ENCODE measurements at places on chromosomes 5 and 9.
A peak's percentile ranks its signal among the peaks of the same experiment; 100 is the strongest.

GRCh38 chr5:64786372-64786771 is 17.6 kb downstream of the CWC27 start:
- no peak for DNase-seq

- DNase-seq, result no peak
Measured at GRCh38 chr9:109181284-109181683, 14.2 kb upstream of the FRRS1L start.

GRCh38 chr5:169531631-169532030 is 51.9 kb upstream of the SPDL1 start:
- DNase-seq, result peak; percentile 68

- no peak for DNase-seq
Measured at GRCh38 chr5:132949136-132949535, 14.3 kb downstream of the AFF4 start.

DNA sequence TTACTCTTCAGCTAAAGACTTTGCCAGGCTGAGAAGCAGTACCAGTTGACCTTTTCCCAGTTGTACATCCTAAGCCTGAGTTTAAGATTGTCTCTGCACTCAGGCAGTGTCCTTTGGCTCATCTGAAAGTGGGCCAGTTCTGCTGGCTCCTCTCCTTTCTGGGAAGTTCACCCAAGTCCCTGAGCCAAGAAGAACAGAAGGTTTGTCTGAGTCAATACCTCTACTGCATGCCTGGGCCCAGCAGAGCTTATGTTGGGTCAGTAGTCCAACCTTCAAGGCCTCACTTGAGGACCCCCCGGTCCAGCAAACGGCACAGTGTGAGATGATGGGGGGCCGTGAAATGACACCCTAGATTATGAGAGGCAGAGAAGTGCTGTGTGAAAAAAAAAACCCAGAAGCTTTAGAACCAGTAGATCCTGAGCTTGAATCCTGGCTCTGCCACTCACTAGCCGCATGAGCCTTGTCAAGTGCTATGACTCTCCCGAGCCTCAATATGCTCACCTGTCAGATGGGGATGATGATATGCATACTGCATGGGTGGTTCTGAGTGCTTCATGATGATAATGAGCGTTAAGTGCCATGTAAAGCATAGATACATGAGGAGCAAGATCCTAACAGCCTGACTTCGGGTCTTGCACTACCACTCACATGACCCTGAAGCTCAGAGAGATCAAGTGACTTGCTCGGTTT is 156.0 kb downstream of the MACROH2A1 start:
- DNase-seq, result peak; percentile 64

GRCh38 chr5:1502737-1503120 is 21.0 kb downstream of the LPCAT1 start:
- DNase-seq, result no peak

- peak; percentile 54 for DNase-seq
Measured at GRCh38 chr5:56814963-56815657, at the start of gene MAP3K1. Gene MAP3K1 (plus strand): TSS chr5:56815549. CDS start chr5:56815574, 25 bp downstream.

DNA sequence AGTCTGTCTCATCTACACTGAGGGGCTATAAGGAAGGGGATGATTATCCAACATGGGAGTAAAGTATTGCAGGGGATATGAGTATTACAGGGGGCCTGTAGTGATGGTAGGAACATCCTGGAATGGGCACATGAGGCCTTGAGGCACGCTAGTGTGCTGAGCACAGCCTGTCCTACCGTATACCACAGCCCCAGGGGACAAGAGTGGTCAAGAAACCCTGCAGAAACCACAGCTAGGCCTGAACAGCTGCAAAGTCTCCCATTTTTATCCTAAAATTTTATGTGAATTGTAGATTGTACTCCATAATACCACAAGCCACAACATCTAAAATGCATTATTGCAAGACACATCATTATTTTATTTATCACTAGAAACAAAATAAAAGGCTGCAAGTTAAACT is 136.3 kb upstream of the ASTN2 start:
- no peak for DNase-seq

DNA sequence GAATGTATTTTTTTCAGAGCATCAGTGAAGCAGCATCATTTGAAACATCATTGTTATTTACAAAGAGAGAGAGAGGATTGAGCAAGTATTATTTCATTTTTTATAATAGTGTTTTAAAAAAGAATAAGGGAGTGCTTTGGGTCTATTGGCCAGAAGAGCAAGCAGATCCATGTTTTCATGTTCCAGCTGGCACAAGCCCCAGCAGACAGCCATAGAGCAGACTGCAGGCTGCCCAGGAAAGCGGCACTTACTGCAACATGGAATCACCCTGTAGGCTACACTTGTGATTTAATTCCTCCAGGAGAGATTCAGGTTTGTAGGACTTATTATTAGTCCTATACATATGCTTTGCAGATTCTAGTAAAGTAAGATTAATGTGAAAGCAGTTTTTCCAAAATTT is 407.0 kb upstream of the GRAMD2B start:
- no peak for DNase-seq

DNA sequence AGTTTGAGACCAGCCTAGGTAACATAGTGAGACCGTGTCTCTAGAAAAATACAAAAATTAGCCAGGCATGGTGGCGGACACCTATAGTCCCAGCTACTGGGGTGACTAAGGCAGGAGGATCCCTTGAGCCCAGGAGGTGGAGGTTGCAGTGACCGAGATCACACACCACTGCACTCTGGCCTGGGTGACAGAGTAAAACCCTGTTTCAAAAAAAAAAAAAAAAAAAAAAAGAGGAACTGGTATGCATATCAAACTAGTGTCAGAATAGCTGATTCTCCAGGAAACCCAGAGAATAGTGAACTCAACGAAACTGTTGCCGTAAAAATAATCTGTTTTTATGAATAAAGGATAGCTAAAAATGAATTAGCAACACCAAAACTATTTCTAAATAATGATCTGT is 126.6 kb upstream of the BASP1 start:
- DNase-seq, result no peak

DNA sequence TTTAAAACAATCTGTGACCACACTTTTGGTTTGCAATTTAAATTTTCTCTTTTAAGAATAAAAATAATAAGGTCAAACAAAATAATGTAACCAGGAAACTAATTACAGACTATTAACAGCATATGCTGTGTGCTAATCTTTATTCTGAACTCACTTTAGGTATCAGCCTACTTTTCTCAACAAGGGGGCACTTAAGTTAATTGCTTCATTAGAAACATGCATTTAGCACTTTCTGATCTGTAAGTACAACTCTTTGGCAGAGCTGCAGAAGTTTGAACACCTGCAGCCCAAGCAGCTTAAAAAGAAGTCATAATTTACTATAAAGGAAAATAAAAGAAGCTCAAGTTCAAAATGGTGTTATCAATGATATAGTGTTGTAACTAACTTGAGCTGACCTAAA is 21.7 kb downstream of the XRCC4 start:
- DNase-seq, result no peak

DNA sequence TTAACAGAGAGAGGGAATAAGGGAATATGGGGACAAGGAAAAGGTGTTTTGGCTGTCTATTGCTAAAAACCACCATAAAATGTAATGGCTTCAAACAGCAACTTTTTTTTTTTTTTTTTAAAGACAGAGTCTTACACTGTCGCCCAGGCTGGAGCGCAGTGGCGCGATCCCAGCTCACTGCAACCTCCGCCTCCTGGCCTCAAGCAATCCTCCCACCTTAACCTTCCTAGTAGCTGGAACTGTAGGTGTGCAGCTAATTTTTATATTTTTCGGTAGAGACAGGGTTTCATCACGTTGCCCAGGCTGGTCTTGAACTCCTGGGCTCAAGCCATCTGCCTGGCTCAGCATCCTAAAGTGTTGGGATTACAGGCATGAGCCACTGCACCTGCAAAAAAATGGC is 4.3 kb upstream of the SPATA24 start:
- no peak for DNase-seq

DNA sequence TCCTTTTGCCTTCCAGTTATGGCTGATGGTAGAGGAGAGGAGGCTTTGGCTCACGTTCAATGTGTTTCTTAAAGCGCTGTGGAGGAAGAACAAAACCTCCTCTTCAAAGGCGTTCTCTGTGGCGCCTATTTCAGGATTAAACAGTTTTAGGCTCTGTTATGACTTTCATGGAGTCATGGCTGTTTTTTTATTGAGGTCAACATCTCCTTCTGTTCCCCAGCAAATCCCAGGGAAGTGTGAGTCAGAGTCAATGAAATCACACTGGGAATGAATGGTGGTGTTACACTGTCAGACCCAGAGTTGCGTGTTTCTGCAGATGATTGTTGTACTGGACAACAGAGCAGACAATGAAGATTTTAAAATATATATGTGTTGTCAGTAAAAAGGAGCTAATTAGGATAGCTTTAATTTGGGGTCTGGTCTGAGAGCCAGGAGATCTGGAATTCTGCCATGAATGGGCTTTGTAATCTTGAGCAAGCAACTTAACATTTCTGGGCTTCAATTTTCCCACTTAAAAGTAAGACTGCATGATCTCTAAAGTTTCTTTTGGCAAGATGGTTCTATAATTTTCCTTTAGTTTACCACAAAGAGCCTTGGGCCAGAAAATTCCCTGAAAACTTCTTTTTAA is 240.7 kb downstream of the CSNK1G3 start:
- DNase-seq, result peak; percentile 88

DNA sequence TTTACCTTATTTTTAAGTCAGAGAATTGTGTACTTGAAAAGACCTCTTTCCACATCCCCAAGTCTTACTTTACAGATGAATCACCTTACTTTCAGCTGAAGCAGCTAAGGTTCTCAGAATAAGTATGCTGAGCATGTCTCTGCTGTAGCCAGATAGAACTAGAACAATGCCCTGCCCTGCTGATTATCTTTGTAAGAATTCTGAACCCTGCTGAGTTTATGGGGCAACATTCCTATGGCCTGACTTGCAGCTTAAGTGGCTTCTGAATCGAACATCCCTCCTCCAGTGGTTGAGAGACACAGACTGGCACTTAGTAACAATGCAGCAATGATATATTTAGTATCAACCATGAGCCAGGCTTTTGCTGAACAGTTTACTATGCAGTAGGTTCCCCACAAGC is 592.0 kb upstream of the WWC1 start:
- DNase-seq, result peak; percentile 100

- DNase-seq, result no peak
Measured at GRCh38 chr9:106602344-106602743, 260.6 kb upstream of the ZNF462 start.

DNA sequence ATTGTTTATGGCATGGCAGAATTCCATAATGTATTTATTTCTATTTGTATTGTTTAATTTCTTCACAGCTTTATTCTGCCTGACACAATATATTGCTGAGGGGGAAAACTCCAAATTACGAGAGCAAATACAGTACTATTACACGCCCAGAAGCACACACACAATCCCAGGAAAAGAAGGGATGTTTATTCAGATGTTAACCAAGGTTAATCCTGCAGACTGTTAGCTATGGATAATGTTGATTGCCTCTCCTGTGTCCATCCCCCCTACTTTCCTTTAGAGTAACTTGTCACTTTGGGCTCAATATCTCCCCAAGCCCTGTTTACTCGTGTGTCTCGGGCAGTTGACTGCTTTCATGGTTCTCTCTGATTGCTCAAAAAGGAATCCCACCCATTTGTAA is 84.2 kb upstream of the ERCC6L2 start:
- no peak for DNase-seq

DNA sequence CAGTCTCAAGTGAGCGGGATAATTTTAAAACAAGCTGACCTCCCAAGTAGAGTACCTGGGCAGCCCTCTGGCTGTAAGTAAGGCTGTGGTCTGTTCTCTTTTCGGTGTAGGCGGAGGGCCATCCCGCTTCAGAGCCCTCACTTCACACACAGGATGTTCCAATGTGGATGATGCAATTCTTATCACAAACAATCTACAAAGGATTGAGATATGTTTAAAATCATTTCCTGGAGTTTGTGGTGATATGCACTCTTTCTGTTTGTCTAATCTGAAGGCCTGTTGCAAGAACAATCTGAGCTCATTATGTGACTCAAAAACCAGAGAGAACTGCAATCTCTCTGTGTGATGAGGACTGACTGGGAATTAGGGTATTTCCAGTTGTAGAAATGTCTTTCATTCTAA is 42.5 kb downstream of the ITGA2 start:
- DNase-seq, result peak; percentile 60

DNA sequence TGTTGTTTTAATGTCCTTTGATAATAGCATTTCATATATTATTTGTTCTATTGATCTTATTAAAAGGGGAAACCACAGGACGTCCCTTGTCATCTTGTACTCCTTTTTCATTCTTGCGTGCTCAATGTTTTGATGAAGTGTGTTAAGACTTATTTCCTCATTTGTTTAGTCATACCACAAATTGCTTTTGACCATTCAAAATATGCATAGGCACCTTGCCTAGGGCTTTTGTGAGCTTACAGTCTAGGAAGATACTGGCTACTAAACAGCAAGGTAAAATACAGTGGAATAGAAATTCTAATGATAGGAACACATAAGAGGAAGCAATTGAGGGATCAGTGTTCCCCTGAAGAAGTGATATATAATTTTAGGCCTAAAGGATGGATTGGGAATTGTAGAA is 190.3 kb downstream of the WDR70 start:
- no peak for DNase-seq

DNA sequence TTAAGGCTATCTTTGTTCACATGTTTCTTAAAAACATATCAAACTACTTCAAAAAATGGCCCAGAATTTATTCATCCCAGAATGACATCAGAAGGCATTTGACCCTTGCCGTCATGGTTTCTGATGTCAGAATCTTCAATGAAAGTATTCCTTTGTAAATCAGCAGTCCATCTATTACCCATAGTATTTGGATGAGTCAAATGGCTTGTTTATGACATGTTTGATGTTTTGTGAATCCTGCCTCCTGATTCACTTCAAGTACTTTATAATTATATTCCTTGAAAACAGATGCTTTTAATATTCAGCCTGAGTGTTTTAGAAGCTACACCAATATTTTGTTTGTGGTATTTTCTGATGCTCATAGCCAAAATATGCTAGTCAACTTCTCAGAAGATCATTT is 200.8 kb upstream of the MEF2C start:
- DNase-seq, result peak; percentile 97

- no peak for DNase-seq
Measured at GRCh38 chr5:75574791-75575190, 36.5 kb upstream of the ANKDD1B start.

DNA sequence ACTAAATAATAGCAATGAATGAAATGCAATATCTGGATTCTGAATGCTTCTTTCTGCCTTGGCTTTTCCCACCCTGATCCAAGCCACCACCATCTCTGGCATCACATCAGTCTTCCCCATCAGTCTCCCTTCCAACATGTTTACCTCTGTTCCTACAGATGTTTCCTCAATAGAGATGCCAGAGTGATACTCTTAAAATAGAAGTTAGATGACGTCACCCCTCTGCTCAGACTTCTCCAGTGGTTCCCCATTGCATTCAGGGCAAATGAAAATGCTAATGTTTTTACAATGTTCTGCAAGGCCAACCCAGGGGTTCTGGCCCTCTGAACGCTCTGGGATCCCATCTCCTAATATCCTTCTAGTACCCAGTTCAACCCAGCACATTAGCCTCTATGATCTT is 305.8 kb downstream of the TRIM32 start:
- no peak for DNase-seq

GRCh38 chr9:121360601-121361374 is 9.3 kb downstream of the STOM start:
- DNase-seq, result peak; percentile 85

GRCh38 chr9:6689893-6690674 is 44.6 kb upstream of the GLDC start:
- DNase-seq, result no peak

DNA sequence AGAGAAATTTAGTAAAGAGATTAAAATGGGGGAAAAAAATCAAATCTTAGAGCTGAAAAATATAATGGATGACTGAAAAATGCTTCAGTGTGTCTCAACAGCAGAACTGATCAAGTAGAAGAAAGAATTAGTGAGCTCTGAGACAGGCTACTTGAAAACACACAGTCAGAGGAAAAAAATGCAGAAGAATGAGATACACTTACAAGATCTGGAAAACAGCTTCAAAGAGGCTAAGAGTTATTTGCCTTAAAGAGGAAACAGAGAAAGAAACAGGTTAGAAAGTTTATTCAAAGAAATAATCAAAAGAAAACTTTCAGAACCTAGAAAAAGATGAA is 70.5 kb upstream of the OR2K2 start:
- DNase-seq, result no peak

Measured in AG10803 (cell line).